WERI-Rb-1 (cell line): ENCODE measurements at places on chromosomes 13 and 19.

DNA sequence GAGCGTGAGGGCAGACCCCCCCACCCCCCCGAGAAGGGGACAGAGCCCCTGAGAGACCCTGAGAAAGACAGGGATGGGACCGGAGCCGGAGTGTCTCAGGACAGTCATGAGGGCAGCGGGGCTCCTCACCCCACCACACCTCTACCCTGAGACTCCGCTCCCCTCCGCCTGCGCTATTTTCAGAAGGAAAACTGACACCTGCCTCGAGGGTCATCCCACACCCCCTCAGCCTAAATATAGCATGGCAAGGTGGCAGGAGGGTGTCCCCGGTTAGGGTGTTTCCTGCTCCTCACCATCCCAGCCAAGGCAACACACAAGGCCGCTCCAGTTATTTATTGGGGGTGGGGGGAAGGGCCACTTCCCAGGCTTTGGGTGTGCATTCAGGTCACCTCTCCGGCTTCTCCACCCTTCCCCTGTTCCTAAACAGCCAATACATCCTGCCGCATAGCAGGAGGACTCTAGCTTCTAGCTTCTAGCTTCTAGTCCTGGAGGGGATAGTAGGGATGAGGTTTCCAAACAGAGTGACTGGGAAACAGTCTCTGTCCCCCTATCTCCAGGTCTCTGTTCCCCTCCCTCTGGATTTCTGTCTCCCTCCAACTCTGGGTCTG, 1.4 kb upstream of the NTF4 start:
- no peak for DNase-seq

DNA sequence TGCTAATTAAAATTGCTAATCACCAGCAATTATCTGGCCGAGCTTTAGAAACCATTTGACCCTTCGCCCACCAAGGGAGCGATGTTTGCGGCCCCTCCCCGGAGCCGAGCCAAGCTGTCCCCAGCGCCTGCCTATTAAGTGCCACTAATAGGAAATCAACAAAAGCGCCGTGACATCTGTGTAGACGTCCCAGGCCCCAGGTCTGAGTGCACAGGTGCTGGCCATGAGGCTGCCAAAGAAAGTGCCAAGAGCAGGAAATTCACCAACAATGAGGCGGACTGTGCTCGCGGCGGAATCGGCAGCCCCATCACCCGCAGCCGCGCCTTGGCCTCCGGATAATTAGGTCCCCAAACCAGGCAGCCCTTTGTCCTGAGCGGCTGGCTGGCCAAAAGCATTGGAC, 44.5 kb upstream of the SPACA7 start:
- DNase-seq = no peak

DNA sequence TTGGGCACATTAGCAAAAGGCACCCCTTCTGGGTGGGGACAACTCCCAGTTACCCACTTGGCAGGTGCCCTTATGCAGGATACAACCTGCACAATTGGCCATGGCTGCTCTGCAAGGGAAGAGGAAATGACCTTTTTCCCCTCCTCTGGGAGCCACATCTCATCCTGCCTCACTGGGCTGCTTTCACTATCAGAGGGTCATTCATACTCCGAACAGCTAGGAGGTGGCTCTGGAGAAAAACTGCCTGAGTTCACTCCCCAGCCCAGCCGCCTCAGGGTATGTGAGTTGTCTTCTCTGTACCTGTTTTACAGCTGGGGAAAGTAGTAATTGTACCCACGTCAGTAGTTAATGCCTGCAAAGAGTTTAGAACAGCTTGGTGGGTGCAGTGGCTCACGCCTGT, 7.1 kb upstream of the ACTN4 start:
- no peak for DNase-seq

- DNase-seq = no peak
These were observed 49.0 kb downstream of the BRD4 start for GRCh38 chr19:15283141-15283883.

DNA sequence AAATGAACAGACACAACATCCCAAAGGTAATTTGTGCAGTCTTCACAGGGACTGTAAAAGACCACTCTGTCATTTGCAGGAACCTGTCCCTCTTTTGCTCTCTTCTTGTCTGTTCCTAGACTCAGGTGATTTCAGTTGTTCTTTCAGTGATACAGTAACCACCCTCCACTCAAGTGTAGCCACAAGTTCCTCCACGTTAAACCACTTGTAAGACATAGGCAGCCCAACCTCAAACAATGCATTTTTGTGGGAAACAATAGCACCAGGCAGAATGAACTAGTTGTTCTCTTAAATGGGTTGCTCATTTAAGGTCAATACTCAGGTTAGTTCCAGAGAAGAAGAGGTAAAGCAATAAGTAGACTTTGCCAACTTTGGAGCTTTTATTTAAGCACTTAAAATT, 359.4 kb downstream of the MZT1 start:
- DNase-seq = no peak

GRCh38 chr19:53912653-53913052, 3.6 kb downstream of the CACNG7 start:
- no peak for DNase-seq

DNA sequence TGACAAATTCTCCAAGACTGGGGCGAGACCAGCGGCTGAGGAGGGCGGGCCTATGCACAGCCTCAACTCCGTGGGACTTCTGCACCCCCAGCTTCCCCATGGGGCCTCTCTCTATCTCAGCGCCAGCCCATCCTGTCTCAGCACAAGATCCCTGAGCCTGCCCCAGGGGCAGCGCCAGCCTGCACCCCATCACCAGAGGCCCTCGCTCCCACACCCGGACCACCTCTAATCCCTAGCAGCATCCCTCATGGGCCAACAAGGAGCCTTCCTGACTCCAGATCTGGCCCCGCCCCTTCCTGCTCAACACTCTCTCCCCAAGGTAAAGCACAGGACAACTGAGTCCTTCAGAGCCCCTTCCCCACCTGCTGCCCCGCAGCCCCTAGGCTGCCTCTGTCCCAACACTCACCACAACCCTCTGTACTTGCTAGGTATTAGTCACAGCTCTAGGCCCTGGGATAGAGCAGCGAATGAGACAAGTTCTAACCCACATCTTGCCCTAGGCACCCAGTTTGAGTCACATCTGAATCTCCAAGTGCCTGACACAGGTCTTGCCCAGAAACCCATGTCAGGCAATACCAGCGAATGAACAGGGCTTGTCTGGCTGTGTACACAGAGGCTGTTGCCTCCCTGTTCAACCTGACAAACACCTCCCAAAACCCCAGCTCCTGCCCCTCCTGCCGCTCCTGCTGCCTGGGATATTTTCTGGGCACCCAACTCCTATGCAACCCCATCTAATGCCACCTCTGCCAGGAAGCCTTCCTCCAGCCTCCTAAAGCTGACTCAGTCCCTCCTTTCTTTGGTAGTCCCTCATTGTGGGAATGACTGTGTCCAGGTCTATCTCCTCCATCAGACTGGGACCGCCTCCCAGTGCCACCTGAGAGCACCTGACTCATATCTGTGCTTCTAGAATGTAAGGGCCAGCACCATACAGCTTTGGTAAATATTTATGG, 18.6 kb downstream of the GRIK5 start:
- DNase-seq = no peak

DNA sequence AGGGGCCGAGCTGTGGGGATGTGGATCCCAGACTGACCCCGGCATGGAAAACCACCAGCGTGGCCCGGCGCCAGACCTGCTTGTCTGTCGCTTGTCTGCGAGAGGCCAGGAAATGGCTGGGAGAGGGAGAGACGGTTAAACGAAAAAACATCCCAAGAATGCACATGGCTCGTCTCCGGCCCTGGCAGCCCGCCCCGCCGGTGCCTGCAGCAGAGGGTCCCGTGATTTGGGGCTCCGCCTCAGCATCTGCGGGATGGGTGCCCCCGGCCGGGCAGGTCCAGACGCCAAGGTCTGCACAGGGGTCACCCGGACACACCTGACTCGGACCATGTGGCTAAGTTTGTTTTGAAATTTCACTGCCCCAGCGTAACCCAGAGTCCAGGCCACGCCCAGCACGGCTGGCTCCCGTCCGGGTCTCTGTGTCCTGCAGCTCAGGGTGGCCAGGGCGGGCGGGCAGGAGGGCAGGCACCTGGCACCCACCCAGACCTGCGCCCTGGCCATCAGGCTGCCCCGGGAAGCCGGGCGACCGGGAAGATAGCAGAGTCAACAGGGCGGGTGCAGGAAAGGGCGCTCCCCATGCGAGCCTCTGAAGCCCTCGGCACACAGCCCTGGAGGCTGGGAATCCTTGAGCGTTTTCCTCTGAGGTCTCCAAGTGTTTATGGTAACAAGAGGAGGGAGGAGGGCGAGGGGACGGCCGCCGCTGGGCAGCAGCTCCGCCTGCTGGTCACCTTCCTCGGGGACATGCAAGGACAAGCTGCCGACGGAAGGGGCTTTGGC, 103.2 kb downstream of the GADD45B start:
- DNase-seq = peak; percentile 85

GRCh38 chr19:5686647-5687359, 3.3 kb upstream of the RPL36 start:
- peak; percentile 94 for DNase-seq

DNA sequence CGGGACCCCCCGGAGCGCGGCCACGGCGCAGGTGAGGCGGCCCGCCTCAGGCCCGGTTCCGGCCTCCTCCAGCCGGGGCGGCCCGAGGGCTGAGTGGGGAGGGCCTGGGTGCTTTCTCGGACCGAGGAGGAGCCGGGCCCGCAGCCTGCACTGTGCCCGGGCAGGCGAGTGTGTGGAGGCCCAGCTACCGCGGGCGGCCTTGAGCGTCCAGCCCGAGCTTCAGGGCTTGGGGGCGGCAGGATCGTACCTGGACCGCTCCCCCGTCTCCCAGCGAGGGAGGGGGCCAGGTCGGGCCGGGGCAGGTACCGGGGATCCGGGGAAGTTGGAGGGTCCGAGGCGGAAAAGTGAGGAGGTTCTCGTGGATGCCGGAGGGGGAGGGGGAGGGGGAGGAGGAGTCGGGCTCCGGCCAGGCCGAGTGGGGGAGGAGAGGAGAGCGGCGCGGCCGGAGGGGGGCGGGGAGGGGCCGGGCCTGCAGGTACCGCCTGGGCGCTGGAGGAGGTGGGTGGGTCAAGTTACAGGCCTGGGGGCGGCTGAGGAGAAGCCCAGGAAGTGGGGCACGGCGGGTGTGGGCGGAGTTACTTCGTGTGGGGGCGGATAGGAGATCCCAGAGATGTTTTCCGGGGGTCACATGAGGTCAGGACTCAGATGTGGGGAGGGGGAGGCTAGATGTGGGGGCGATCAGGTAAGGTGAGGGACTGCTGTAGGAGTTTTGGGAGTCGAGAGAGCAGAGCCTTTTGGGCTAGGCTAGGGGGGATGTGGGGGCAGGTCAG, 545 bp downstream of the NACC1 start:
- peak; percentile 90 for DNase-seq

DNA sequence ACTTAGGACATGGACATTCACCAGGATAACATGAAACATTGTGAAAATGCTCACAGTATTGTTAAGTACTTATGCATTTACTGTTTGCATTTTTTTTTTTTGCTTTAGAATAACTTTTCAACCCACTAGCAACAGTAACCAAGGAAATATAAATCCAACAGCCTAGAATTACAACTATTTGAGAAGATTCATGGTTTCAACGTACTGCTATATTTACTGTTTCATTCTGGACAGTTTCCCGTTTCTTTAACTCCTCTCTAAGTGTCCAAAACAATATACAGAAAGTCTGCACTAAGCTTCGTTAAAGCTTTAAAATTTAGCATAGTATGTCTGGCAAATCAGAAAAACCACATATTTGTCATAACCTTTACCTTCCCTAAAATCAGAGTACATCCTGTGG, 2.7 kb downstream of the SMAD9 start:
- DNase-seq = no peak
